Bronchial smooth muscle cell (primary cell): ENCODE measurements at places on chromosomes 2 and 18. TPM values are rescaled to one million over a fixed set of nuclear protein-coding genes. Genes with fewer than 3 reads are reported as not detected.

CENPA gene
- 0.26 and 1.6 TPM in 2 replicates for total RNA-seq

DNER gene
- total RNA-seq, result 0.60 and 2.8 TPM in 2 replicates

NLRC4 gene
- not detected in 2 replicates for total RNA-seq

CPO gene
- 0.16 and 0.17 TPM in 2 replicates for total RNA-seq

HOXD9 gene
- total RNA-seq, result not detected in 2 replicates

PROKR1 gene
- not detected in 2 replicates for total RNA-seq

LHCGR gene
- not detected in 2 replicates for total RNA-seq

SRSF7 gene
- 93.9 and 147 TPM in 2 replicates for total RNA-seq

XDH gene
- 0.16 and 0.17 TPM in 2 replicates for total RNA-seq

BOLA3 gene
- 14.5 and 24.0 TPM in 2 replicates for total RNA-seq

GNLY gene
- not detected in 2 replicates for total RNA-seq

TPGS2 gene
- total RNA-seq, result 95.4 and 101 TPM in 2 replicates

MYO1B gene
- 37.9 and 84.0 TPM in 2 replicates for total RNA-seq

QPCT gene
- 1.9 and 8.8 TPM in 2 replicates for total RNA-seq

NOSTRIN gene
- 0.09 and 0.32 TPM in 2 replicates for total RNA-seq

RAB31 gene
- 28.8 and 58.2 TPM in 2 replicates for total RNA-seq

ATL2 gene
- 45.7 and 55.0 TPM in 2 replicates for total RNA-seq

RPL31 gene
- total RNA-seq, result 1,500 and 2,183 TPM in 2 replicates

YES1 gene
- 36.7 and 74.1 TPM in 2 replicates for total RNA-seq
